ENCODE measurements at places on chromosomes 4 and X. TPM values are rescaled to one million over a fixed set of nuclear protein-coding genes. Genes with fewer than 3 reads are reported as not detected.

The CT45A5 gene
- polyA plus RNA-seq: not detected

DNA sequence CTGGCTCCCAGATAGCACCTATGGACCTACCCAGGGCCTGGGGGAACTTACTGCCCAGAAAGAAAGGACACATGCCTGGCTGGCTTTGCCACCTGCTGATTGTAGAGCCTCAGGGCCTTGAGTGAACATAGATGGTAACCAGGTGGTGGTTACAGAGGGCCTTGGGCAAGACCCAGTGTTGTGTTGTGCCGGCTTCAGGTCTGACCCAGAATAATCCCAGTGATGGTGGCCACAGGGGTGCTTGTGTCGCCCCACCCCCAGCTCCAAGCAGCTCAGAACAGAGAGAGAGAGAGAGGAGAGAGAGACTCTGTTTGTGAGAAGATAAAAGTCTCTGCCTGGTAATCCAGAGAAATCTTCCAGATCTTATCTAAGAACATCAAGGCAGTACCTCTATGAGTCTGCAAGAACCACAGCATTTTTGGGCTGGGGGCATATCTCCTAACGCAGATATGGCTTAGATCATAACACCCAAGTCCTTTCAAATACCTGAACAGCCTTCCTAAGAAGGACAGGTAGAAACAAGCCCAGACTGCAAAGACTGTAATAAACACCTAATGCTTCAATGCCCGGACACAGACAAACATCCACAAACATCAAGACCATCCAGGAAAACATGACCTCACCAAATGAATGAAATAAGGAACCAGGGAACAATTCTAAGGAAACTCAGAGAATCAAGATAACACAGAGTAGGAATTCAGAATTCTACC lies 16.3 kb upstream of the RP2 start:
- no peak for DNase-seq

DNA sequence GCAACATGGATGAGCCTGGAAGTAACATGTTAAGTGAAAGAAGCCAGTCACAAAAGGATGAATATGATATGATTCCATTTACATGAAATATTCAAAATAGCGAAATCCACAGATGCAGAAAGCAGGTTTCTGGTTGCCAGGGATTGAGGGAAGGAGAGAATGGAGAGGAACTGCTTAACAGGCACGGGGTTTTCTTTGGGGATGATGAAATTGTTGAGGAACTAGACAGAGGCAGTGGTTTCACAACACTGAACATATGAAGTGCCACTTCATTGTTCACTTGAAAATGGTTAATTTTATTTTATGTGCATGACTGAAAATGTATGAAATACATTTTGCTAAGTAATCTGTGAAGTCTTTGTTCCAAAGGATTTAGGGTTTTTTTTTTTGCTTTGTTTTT lies 182.5 kb upstream of the TBL1X start:
- DNase-seq: peak; percentile 71

DNA sequence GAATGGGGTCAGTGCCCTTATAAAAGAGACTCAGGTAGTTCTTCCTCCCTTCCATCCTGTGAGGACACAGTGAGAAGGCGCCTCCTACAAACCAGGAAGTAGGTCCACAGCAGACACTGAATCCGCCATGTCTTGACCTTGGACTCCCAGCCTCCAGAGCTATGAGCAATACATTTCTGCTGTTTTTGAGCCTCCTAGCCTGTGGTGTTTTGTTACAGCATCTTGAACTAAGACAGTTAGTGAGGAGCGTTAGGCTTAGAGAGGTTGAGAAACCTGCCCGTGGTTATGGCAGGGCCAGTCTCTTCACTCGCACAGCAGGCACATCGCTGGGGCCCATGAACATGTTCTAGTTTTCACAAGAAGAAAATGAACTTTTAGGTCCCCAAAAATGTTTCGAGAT lies 19.7 kb downstream of the SHROOM2 start:
- DNase-seq: no peak

The TLR10 gene
- 1.1 TPM for polyA plus RNA-seq

- no peak for DNase-seq
Observed at GRCh38 chrX:22078117-22078516, 46.0 kb downstream of the PHEX start.

GRCh38 chr4:73211968-73212367 lies 46.6 kb downstream of the ANKRD17 start:
- no peak for DNase-seq

- DNase-seq: no peak
Observed at GRCh38 chr4:93761286-93761685, 67.3 kb upstream of the ATOH1 start.

The NR3C2 gene
- polyA plus RNA-seq: 0.27 TPM

GRCh38 chrX:103338663-103339062 lies 8.6 kb downstream of the TCEAL7 start:
- DNase-seq: no peak

- no peak for DNase-seq
Observed at GRCh38 chrX:155065035-155065734, 5.8 kb downstream of the CMC4 start.

The PRSS12 gene
- not detected for polyA plus RNA-seq

The IL13RA1 gene
- 74.6 TPM for polyA plus RNA-seq

GRCh38 chr4:17033768-17034181 lies 135.3 kb upstream of the LDB2 start:
- no peak for DNase-seq

DNA sequence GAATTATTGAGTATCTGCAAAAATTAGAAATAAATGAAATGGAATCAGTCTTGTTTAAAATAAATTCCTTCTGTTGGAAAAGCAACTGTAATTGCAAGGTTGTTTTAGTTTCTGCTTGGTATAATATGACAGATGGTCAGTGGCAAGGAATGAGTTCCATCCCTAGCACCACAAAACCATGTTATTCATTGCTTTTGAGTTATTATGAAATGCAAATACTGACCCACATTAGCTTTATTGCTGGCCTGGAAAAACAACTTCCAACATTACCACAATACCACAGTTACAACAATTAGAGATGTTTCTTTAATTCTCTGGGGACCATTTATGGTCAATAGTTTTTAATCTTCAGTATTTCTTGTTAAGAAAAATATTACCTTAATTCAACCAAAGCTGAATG lies 194.4 kb downstream of the TMA16 start:
- no peak for DNase-seq

The MAGEC2 gene
- not detected for polyA plus RNA-seq

The DGKQ gene
- 33.2 TPM for polyA plus RNA-seq

DNA sequence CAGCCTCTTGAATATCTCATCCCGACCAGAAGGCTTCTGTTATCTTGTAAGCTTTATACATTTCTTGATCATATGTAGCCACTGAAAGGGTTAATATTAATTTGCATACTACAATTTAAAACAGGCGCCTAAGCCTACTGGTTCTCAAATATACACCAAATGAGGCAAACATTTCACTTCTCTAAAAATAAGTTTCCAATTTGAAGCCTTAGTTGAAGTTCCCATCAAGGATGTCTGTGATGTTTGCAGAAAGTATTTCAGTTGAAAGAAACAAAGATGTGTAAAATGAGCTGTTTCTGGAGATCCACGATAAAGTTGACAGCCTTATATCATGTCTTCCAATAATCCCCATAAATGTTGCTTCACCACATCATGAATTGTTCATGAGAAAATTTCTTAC lies 70.6 kb downstream of the KIT start:
- DNase-seq: no peak
